Panc1 (cell line): ENCODE measurements at places on chromosomes 12 and 14.

DNA sequence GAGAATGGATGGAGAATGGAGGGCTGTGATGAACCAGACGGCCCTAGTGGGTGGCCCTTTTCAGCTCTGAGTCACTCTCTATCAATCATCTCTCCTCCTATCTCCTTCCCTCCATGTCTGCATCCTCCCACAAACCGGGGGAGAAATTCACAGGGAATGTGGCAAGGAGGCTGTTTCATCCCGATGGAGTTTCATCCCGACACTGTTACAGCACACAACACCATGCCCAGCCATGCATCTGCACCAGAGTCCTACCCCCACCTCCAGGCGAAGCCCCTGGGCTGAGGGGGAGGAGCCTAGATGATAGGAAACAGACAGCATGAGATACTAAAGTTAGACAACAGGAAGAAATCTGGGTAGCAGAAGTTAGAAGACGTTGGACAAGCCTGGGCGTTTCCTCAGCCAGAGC, 20.8 kb downstream of the SLC8B1 start:
- no peak for DNase-seq

DNA sequence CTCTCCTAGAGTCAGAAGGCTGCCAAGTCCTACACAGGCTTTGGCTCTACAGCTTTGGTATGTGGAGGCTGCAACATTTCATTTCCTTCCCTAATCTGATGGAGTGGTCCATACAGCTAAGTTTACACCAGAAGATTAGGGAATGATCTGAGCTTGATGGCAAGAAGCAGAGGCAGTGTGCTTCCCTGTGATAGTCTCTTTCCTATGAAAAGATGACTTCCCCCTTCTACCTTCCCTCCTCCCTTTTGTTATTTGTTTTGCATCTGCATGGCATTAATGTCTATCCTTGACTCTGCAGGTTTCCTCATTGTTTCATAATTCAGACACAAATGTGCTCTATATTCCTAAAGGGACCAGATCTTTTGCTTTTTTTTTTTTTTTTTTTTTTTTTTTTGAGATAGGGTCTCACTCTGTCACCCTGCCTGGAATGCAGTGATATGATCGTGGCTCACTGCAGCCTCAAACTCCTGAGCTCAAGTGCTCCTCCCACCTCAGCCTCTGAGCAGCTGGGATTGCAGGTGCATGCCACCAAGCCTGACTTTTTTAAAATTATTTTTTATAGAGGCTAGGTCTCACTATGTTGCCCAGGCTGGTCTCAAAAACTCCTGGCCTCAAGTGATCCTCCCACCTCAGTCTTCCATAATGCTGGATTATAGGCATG, 76.3 kb downstream of the GRIP1 start:
- no peak for DNase-seq

- DNase-seq, result no peak
These were observed 3.6 kb downstream of the PELI2 start for GRCh38 chr14:56121816-56122215.

GRCh38 chr14:101243587-101244338, 317.5 kb upstream of the DIO3 start:
- DNase-seq, result no peak

- DNase-seq, result peak; percentile 13
These were observed 256.3 kb upstream of the SFSWAP start for GRCh38 chr12:131454418-131455217.

DNA sequence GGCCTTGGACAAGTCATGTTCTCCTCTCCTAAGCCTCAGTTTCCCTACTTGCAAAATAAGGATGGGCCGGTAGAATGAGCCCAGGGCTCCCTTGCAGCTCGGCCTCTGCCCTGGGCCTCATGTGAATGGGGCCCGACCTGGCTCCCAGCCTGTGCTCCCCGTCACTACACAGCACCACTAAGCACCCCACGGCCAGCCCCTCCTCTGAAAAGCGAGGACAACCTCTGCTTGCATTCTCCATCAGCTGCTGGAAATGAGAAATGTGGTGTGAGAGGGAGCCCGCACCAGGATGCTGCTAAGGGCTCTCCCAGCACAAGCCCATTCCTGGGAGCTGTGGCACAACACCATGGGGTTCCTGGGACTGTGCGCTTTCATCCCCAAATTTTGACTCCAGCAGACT, 10.2 kb downstream of the SLC25A47 start:
- DNase-seq, result no peak

GRCh38 chr12:54631988-54632728, 2.5 kb downstream of the LACRT start:
- no peak for DNase-seq

DNA sequence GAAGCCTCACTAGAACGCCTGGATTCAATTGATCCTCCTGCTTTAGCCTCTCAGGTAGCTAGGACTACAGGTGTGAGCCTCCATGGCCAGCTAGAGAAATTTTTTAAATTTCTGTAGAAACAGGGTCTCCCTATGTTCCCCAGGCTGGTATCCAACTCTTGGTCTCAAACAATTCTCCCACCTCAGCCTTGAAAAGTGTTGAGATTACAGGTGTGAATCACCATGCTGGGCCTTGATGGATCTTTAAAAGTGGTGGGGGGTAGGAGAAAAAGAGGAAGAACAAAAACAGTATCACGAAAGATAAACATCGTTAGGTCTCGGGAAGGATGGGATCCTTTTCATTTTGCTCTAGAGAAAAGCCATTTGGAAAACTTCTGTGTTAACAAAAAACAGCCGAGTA, 4.5 kb downstream of the GYS2 start:
- no peak for DNase-seq

DNA sequence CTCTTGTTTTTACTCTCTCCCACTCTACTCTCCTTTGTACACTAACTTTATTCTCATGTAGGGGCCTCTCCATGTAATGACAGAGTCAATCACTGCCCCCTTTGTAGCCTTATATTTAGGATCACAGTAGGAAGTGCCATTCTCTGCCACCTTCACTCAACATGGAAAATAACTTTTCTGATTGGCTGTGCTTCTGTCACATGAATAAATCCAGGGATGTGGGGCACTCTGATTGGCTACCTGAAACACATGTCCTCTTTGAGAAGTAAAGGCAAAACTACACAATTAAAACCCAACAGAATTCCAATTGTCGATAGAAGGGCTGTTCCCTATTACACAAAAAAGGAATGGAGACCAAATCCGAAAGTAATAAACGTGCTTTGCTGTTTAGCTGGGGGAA, at the start of gene RNASE9:
TSS of gene RNASE9 (minus strand) at position 87 of the 400 bp plus-strand sequence.
- DNase-seq, result no peak

GRCh38 chr14:49960453-49960852, 67.6 kb downstream of the ARF6 start:
- DNase-seq, result no peak

GRCh38 chr12:4700621-4701026, 19.6 kb upstream of the GALNT8 start:
- DNase-seq, result no peak

DNA sequence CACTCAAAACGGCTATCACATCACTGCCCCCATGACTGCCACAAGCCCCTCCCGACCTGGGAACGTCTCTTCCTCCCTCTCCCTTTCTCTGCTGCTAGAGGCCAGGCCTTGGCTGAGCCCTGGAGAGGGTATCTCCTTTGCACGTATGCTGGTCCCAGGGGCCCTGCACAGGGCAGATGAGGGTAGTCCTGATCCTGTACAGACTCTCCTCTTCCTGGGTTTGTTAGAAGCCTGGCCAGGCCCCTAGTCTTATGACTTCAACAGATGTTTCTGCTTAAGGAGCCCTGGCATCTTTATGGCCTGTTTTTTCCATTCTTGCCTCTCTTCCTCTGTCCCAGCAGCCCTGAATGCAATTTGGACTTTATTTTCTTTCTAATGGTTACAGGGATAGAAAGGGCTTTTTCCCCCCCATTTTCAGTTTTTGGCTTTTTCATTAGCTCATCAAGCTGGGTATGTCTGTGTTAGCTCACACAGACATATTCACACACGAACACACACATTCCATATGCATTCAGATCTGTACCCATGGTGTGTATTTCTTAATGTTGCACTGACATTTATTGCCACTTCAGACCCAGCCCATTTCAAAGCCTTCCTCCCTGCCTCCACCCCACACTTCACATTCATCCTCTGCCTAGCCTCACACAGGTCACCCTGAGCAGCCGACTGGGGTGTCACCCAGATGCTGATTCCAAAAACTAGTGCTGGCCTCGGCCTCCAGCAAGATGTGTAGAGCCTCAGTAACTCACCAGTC, 203.2 kb downstream of the ZFP36L1 start:
- no peak for DNase-seq

GRCh38 chr12:110696283-110696682, 7.4 kb upstream of the HVCN1 start:
- DNase-seq, result no peak

DNA sequence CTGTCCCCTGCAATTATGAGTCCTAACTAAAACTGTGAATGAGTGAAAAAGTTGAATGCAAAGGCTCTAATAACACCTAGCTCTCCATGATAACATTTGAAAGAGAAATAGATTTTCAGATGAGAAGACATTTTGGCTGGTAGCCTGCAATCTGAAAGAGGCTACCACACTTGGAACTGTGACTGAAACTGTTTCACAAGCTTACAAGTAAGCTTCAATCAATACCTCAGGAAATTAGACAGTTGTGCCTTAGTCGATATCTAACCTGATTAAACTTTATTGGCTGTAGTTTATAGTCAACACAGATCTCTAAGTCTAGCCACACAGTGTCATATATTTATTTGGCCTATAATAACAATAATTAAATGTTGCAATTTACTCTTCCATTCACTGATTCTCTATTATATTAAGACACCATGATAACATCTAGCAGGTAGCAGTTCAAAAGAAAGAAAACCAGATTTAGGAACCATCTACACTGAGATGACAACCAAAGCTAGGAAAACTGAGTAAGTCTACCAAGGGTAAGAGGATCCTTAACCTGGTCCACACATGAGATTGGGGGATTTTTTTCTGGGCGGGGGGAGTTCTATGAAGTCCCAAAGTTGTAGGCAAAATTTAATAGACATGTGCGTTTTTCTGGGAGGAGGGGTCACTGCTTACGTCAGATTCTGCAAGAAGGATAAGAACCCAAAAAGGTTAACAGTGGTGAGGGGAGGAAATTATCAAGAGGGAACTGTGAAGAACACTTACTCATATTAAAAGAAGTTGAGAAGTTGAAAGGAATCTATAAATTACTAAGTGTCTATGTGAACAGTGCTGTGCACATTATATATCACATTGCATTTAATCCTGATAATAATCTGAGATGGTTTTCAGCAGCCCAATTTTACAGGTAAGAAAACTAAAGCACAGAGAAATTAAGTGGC, 65.8 kb downstream of the NUMB start:
- DNase-seq, result no peak

DNA sequence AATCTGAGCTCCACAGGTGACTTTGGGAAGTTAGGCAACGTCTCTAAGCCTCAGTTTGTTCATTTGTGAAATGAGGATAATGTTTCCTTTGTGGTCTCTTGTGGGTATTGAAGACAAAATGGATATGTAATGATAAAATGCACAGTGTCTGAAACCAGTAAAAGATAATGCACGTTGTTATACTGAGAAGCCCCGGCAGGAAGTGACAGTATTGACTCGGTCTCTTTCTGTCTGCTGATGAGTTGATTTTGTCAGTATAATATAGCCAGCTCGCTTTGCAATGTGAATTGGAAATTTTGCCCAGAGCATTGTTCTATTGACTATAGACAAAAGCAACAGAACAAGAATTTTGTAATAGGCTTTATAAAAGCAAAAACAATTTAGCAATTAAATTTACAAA, 49.2 kb upstream of the SLC38A1 start:
- no peak for DNase-seq

DNA sequence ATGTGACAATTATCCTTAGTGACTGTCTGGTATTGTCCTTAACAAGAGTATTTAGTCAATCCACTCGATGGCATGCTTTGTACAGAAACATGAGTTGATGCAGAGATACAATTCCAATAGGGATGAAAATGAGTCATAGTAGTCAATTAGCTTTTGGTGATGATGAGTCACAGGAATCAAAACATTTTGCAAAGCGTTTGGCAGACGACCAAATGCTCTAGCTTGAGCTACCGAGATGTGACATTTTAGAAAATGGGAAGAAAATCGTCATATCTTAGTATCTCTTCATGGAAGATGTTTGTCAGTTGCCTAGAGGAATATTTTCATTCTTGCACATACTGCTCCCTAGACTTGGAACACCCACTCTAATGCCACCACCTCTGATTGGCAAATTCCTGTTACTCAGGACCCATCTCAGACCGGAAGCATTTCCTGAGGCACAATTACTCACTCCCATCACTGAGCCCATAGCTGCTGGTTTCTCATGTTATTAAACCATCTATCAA, 95.0 kb downstream of the LMNTD1 start:
- DNase-seq, result peak; percentile 94

GRCh38 chr12:94663071-94663470, 12.7 kb upstream of the TMCC3 start:
- DNase-seq, result no peak

- no peak for DNase-seq
These were observed 44.7 kb downstream of the SLC8A3 start for GRCh38 chr14:70144046-70144445.

- DNase-seq, result no peak
These were observed 208.2 kb downstream of the KIF26A start for GRCh38 chr14:104346608-104347007.

DNA sequence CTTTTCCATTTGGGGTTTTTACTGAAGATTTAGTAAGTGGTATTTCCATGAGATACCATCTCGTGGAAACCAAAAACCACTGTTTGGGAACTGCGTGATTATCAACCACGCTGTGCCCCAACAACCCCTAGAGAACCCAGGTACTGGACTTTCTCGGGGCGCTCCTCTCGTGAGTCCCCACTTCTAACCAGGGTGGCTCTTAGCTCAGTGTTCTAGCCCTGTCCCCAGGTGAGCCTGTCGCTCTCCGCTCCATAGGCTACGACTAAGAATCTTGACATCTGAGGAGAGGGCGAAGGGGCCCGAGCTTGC, 686 bp downstream of the MCRS1 start:
- DNase-seq, result no peak

DNA sequence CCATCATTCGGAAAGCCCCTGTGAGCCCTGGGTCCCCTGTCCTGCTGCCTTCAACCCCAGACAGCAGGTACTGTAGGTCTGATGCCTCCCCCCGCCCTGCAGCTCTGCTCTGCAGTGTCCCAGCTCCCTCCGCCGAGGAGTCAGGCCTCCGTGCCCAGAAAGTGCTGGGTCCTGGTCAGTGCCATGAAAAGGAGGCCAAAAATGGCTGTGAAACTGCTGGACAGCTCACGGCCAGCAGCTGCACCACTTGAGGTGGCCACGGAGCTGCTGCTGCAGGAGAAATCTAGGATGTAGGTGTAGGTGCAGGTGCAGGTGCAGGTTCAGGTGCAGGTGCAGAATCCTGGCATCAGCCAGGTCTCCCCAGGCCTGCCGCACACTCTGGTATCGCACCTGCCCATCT, 196.1 kb downstream of the SLC15A4 start:
- no peak for DNase-seq

DNA sequence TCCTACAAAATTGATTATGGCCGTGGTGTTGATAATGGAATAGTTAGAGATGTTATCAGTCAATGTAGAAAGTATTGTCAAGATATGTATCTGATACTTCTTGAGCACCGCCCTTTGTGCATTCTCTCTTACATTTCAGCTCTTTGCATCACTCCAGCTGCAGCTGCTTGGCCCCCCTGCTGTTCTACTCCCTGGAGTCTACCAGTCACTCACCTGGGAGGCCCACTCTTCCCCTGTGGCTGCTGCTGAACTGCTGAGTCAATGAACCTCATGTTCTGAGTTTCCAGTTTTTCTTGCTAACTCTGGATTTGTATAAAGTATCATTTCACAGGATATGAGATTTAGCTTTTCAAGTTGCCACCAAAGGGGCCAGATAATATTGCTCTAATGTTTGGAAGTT, 312.8 kb upstream of the SLC16A7 start:
- no peak for DNase-seq
